ENCODE measurements at places on chromosomes 2 and 18.

DNA sequence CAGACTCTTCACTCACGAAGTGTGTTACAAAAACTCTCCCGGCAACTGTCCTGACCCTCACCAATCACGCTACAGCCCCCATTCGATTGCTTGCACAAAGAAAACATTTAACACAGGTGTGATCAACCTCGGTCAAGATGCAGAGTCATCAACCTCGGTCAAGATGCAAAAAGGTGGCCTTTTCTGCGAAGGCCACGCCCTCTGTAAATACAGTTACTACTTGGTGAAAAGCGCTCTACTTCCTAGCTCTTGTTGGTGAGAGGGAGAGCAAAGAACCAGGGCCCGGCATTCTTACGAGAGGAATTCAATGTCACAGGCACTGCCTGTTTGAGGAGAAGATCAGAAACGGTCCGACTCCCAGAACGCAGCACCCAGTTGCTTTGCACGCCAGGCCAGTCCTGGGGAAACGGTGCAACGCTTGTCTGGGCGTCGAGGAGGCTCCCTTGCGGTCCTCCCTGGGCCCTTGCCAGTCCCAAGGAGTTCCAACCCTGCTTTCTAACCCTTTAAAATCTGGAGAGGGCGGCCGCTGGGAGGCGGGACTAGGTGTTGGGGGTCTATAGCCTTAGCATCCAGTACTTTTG, 1.9 kb downstream of the PIEZO2 start:
- no peak for DNase-seq

- no peak for DNase-seq
Observed at GRCh38 chr2:197254776-197255530, 55.6 kb downstream of the ANKRD44 start.

DNA sequence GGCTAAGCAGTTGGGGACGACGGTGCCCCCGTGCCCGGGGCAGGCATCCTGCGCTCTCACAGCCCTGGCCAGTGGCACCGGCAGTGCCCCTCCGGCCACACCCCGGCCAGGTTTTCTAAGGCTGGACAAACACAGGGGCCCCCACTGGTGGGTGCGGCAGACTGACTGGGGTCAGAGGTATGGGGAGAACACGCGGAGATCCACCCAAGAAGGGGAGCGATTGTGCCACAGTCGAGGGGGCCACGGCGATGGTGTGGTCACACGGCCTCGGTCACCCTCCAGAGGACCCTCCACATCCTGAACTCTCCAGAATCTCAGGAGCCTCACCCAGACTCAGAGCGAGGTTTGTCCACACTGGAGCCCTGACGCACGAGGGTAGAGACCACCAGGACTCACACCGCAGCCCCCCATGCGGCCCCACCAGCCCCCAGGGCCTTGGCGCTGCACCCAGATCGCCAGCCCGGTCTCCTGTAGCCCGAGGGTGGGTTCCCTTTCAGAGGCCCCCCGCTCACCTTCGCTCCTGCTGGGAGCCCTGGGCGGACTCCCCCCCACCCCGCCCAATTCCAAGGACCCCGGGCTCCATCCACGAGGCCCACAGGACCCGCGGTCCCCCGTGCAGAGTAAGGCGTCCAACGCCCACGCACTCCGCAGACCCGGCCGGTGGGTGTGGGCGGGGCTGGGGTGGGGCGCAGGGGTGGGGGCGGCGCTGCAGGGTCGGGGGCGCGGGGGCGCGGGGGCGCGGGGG, 15.2 kb downstream of the PDCD1 start:
- no peak for DNase-seq

DNA sequence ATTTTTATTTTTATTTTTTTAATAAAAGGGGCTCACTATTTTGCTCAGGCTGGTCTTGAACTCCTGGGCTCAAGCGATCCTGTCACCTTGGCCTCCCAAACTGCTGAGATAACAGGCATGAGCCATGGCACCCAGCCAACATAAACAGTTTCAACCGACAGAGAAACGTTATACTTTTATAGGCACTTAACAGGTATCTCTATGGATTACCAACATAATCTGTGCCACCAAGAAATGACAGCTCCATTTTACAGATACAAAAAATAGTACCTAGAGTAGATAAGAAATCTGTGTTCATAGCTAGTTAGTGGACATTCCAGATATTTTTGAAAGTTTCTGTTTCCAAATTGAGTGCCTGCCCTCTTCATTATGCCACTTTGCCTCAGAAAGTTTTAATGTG, 1316.7 kb downstream of the LRP1B start:
- DNase-seq, result no peak

DNA sequence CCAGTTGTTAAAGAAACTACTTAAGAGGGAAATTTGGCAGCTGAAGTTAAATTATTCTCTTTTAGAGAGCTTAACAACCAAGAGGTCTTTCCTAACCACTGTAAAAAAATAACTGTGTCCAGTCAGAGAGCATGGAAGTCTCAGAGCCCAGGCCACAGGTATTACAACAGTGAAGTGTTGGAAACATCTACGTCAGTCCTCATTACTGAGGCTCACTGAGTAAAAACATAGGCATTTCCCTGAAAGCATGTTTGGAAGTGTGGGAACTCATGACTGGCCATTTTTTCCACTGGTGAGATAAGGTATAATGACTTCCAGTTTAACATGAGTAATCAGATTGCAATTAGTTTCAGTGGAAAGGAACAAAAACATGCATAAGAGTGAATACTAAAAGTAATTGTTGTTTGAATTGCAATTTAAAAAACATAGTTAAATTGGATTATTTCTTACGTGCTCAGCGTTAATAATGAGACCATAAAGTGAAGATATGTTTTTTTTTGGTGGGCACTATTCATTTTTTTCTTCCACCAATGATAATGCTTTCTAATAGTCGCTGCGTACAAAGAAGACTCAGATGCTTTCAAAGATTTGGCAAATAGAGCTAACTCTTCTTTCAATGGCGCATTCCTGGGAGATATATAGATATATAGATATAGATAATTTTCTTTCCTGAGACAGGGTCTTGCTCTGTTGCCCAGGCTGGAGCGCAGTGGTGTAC, 60.8 kb downstream of the EFEMP1 start:
- no peak for DNase-seq

GRCh38 chr2:222710736-222711135, 39.3 kb downstream of the MOGAT1 start:
- DNase-seq, result no peak

- DNase-seq, result no peak
Observed at GRCh38 chr2:166958986-166959481, 70.8 kb downstream of the XIRP2 start.

DNA sequence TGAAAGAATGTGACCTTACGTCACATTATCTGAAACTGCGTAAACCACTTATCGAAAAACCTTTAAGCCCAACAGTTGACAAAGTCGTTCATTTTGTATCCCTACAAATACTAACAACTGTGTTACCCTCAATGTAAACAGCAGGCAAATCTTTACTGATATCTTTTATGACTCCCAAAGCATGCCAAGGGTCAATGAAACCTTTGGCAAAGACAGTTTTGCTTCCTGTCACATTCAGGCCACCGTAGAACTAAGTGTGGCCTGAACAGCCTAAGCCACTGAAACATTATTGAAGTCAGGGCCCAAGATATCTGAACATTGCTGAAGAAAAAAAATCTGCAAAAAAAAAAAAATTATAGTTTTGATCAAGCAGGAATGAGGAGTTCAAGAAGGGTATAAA, 77.3 kb downstream of the FAM124B start:
- DNase-seq, result no peak

- DNase-seq, result no peak
Observed at GRCh38 chr2:119810049-119810630, 50.4 kb downstream of the PTPN4 start.

GRCh38 chr2:229832510-229832898, 89.3 kb downstream of the TRIP12 start:
- DNase-seq, result no peak

DNA sequence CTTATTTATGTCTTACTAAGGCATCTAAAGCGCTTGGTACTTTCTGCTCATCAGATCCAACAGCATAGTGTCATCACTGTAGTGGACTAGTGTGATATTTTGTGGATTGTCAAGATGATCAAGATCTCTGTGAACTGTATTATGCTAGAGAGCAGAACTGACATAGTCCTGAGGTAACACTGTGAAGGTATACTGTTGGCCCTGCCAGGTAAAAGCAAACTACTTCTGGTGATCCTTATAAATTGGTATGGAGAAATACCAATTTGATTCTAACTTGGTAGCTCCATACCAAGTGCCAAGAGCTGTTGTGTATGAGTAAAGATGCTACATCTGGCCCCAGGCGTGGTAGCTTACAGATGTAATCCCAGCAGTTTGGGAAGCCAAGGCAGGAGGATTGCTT, 15.9 kb downstream of the SFTPB start:
- DNase-seq, result no peak

DNA sequence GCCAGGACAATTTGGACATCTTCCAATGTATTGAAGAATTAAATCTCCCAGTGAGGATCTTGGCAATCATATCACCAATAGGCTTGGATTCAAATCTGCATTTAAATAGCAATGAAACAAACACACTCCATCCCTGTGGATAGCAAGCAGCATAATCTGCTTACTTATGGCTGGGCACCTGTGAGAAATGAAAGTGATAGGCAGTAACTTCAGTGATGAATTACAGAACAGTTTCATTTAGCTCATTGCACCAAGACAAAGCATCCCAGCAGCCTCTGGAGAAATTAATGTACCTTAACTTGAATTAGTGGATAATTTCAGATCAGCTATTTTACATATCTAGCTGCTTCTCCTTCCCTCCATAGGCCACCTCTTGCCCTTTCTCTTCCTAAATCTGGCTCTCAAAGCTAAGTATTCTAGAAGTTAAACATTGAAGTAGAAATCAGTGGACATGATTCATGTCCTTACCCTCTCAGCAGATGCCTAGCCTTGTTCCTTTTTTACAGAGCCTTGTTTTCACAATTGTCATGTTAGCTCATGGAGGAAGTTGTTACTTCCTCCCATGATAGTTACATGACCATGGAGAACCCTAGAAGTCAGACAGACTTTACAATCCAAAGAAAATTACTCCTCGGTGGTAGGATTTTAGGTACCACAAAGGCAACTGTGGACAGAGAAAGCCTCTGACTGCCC, 88.5 kb upstream of the TACR1 start:
- DNase-seq, result no peak

GRCh38 chr18:55585920-55586561, 2.0 kb downstream of the TCF4 start:
- no peak for DNase-seq

GRCh38 chr18:59114160-59114559, 25.5 kb upstream of the SEC11C start:
- no peak for DNase-seq

GRCh38 chr2:112077814-112078213, 22.7 kb downstream of the TMEM87B start:
- no peak for DNase-seq

DNA sequence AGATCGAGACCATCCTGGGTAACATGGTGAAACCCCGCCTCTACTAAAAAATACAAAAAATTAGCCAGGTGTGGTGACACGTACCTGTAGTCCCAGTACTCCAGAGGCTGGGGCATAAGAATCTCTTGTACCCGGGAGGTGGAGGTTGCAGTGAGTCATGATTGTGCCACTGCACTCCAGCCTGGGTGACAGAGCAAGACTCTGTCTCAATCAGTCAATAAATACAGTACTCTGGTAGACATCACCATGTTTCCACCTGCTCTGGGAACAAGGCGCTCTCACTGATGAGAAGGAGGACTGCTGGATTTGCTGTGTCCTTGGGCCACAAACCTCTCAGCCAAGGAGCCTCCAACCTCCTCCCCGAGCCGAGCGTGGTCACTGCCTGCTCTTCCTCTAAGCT, 154.2 kb upstream of the ZNF236 start:
- no peak for DNase-seq

DNA sequence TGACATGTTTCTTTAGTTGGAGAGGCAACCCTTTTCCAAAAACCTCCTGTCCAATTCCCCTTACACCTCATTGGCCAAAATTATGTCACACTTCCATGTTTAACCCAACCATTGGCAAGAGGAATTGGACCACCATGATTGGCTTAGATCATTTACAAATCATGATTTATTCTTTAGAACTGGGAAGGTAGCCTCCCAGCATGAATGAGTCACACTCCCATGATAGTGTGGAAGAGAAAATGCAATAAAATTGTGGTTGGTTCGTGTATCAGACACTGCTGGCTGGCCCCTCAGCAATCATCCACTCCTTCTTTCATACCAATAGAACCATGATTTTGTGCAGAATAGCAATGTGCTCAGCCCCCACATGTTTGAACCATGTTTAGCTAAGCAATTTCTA, 156.6 kb upstream of the ACVR2A start:
- no peak for DNase-seq

GRCh38 chr2:10257500-10258147, 45.1 kb upstream of the HPCAL1 start:
- DNase-seq, result no peak

DNA sequence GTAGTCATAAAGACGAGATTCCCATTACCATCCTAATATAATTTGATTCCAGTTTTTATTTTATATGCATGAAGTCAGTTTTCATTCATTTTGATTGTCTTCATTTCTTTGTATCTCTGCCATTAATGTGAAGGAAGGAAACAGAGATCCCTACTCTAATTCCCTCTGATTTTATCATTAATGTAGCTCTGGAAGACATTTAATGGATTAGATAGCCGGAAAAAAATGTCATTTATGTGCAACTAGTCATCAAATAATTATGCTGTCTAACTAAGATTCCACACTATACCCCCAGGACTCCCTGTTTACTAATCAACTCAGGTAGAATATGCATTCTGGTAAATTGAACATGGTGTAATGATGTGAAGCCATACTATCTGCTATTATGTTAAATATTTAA, 19.9 kb downstream of the RHBDD1 start:
- no peak for DNase-seq

GRCh38 chr2:111100765-111101162, 19.9 kb upstream of the BCL2L11 start:
- DNase-seq, result no peak

DNA sequence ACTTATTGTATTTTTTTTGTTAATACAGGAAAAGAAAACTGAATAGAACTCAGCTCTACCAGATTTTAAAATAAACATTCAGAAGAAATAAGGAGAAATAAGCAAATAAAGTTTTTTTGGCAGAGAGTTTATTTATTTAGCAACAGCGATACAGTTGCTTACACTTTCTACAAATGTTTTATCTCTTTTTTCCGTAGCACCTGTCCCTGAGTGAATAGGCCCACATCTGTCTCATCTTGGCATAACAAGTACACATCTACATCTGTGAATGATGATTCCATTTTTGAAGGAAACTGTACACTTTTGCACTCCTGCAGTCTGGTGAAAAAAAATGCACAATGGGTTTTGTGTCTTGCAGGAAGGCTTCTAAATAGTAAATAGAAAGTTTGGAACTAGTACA, 783.6 kb upstream of the ZEB2 start:
- DNase-seq, result no peak

- DNase-seq, result no peak
Observed at GRCh38 chr18:34322365-34323289, 97.9 kb upstream of the NOL4 start.

- DNase-seq, result no peak
Observed at GRCh38 chr2:201414099-201415023, 36.9 kb downstream of the TRAK2 start.

DNA sequence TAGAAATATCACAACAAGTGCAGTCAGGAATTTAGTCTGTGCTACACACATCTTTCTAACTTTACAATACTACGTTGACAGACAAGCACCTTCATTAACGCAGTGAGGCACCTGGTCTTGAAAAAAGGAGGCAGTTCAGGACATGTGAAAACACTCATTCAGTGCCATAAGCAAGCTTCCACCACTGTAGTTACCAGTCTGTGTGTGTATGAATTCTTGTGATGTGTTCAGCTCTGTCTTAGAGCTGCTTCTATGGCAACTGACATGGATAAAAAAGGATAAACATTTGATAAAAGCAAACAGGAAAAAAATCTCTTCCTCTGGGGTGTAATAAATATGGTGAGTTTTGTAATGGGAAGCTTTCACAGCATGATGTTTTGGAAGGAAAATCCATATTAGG, 623.8 kb upstream of the NXPH2 start:
- no peak for DNase-seq

Data from stimulated activated CD4-positive, alpha-beta T cell treated with anti-CD3 and anti-CD28 coated beads, Interleukin-4, amount 100 ng/mL, for 1 hour (primary cell).